Lung microvascular endothelial cell (primary cell): ENCODE measurements at places on chromosomes 1 and 21. TPM values are rescaled to one million over a fixed set of nuclear protein-coding genes. Genes with fewer than 3 reads are reported as not detected.

DNA sequence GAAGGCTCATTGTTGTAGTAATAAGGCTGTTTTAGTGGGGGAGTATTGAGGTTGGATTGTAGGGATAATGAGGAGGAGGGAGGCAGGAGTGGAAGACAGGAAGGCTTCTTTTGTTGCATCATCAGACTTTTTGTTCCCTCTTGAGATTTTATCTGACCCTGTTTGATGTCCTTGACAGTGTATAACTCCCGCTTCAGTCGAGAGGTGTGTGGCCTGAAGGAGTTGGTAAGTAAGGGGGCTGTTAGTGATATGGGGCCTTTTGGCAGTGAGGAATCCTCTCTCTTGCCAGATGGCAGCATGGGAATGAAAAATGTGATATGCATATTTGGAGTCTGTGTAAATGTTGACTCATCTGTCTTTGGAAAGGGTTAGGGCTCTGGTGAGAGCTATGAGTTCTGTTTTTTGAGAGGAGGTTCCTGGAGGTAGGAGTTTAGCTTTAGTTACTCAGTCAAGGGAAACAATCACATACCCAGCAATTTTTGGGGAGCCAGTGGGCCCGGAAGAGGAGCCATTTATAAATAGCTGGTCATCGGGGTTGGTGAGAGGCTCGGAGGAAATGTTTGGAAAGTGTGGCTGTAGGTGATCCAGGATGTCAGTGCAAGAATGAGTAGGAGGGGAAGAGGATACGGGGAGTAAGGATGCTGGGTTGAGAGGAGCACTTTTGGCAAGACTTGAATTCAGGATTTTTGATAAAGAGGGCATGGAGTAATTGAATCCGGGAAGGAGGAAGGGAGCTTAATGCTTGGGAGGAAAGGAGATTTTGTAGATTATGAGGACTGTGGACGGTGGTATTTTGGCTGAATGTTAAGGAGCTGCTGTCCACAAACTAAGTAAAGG is 136.7 kb upstream of the ETV3 start:
- DNase-seq, result no peak

PGBD2 gene
- total RNA-seq, result 4.8 and 10.9 TPM in 2 replicates

MAGOH gene
- total RNA-seq, result 41.0 and 42.3 TPM in 2 replicates

LINGO4 gene
- not detected in 2 replicates for total RNA-seq
